ENCODE measurements at places on chromosomes 11 and 22. TPM values are rescaled to one million over a fixed set of nuclear protein-coding genes. Genes with fewer than 3 reads are reported as not detected.

The SLN gene
- polyA plus RNA-seq: 0.42 TPM

GRCh38 chr22:49106096-49106841 lies 721.4 kb downstream of the BRD1 start:
- DNase-seq: no peak

DNA sequence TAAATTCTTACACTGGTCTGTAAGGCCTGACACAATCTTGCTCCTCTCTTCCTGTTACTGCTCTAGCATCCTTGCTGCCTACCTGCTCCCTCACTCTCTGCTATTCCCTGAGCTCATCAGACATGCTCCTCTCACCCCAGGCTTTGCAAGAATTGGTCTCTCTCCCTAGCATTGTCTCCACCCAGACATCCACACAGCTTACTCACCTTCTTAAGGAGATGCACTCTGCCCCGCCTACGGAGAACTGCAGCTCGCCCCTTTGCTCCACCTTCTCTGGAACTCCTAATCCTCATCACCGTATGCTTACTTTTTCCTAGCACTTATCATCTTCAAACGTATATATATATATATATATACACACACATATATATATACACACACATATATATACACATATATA lies 23.3 kb upstream of the TMPRSS5 start:
- DNase-seq: no peak

- no peak for DNase-seq
Measured at GRCh38 chr11:335779-336658, 15.4 kb upstream of the IFITM3 start.

GRCh38 chr11:73177380-73177777 lies 35.3 kb upstream of the FCHSD2 start:
- no peak for DNase-seq
